ENCODE measurements at places on chromosomes 1 and 21. TPM values are rescaled to one million over a fixed set of nuclear protein-coding genes. Genes with fewer than 3 reads are reported as not detected.

BOLA1 gene
- total RNA-seq, result 7.0 TPM

RHOC gene
- 657 TPM for total RNA-seq

KRTAP10-5 gene
- not detected for total RNA-seq

AIRE gene
- total RNA-seq, result not detected

SPATA6 gene
- 8.2 TPM for total RNA-seq
